Hematopoietic multipotent progenitor cell treated with erythropoietin and hydrocortisone succinate and interleukin-3 and kit ligand, for 6 days (in vitro differentiated cells): ENCODE measurements at places on chromosomes 6 and 20.

- no peak for DNase-seq
Observed at GRCh38 chr6:20327141-20327540, 74.5 kb upstream of the E2F3 start.

DNA sequence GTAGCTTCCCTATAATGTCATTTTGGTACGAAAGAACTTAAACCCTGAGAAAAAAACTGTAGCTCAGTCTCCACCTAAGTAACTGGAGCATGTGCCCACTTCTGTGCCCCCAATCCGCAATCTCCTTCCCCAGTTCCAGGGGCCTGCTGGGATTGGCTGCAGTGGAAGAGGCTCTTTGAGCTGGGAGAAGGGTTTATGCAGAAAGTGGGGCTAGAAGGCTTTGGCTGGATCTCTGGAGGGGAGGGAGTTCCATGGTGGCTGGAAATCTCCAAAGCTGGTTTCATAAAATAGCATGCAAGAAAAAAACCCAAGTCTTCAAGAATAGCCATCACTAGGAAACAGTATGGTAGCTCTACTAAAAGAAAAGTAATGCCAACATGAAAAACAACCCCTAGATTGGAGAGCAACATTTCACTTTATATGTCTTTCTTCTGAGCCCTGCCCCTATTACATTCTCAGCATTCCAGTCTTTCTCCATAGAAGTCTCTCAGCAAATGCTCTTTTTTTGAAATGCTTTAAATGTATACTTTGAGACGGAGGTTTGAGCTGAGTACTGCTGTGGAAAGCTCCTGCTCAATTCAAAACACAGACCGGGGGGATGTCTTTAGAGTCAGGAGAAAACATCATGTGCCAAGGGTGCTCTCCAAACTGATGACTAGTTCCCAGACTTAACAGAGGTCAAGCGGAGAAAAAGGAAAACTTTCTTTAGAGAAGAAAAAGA is 36.0 kb upstream of the FOXO3 start:
- no peak for DNase-seq

GRCh38 chr6:31419842-31420241 is 16.4 kb downstream of the MICA start:
- no peak for DNase-seq

DNA sequence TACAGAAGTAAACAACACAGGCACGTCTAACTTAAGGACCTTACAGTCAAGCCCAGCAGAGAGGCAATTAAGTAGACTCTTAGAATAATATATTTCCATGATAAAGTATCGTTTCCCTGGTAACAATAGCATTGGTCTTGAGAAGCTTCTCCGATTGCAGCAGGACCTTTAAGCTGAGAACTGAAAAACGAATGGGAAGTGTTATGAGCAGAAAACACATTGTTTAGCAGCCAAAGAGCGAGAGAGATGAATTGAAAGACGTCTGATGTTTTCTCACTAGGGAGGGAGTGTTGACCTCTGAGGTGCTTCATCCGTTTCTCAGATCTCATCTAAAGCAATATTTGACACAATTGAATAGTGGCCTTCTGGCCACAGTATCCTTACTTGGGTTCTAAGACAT is 855 bp downstream of the BYSL start:
- no peak for DNase-seq

DNA sequence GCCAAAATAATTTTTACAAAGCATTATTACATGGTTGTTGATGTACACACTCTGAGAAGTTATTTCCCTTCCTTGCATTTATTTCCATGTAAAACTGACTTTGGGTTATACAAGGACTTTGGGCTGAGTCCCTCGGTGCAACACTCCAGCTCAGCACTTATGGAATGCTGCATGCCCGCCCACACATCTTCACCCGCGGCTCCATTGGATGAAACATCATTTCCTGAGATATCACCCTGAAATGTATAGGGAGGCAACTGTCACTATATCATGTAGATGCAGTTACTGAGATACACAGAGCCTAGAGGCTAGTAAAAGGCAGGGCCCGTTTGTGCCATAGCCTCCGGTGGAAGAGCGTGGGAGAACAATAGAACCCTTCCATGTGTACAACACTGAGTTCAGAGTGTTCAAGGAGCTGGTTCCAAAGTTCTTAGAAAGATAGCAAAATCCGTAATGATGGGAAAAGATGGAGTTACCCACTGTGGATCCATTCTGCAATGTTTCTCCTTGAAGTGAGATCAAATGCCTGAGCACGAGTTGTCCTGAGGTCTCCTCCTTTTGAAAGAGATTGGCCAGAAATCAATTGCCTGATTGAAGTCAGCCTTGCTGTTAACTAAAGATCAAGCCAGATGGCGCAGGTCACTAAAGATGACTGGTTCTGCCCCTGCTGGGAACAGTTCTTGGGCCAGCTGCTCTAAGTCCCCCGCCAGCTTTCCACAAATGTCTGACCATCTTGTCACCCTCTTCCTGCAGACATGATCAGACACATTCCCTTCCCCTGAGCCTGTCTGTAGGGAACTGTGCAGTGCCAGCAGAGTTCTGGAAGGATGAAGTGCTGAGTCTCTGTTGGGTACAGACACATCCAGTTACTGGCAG is 100.9 kb upstream of the IYD start:
- no peak for DNase-seq

- peak; percentile 25 for DNase-seq
Observed at GRCh38 chr6:144475411-144475810, 190.3 kb downstream of the UTRN start.

- DNase-seq, result no peak
Observed at GRCh38 chr6:54802775-54803634, 43.6 kb upstream of the FAM83B start.

DNA sequence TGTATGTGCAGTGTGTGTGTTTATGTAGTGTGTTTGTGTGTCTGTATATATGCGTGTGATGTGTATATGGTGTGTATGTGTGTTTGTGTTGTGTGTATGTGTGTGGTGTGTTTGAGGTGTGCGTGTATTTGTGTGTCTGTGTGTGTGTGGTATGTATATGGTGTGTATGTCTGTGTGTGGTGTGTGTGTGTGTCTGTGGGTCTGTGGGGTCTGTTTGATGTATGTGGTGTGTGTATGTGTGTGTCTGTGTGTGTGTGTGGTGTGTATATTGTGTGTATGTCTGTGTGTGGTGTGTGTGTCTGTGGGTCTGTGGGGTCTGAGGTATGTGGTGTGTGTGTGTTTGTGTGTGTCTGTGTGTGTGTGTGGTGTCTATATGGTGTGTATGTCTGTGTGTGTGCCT is 10.8 kb upstream of the MYT1 start:
- no peak for DNase-seq

DNA sequence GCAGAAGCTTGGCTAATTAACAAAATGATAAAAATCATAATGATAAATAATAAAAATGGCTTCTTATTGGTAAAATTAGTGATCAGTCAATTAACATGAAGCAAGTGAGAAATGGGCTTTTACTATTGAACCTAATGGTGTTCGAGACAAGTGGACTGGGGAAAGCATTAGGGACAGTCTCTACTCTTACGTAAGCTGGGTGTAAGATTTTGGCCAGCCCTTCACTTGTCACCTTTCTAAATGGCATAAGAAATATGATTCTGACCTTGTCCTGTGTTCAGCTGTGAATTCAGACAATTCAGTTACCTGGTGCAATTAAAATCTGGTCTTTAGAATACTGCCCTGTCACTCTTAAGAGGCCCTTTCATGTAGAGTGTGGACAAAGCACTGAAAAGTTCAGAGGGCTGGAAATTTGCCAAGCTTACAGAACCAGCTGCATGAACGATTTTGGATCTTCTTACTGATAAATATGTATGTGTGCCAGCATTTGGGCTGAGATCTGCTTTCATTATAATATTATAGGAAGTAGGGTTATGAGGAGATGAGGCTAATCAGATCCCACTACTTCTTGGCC is 115.9 kb downstream of the QRSL1 start:
- DNase-seq, result peak; percentile 4

DNA sequence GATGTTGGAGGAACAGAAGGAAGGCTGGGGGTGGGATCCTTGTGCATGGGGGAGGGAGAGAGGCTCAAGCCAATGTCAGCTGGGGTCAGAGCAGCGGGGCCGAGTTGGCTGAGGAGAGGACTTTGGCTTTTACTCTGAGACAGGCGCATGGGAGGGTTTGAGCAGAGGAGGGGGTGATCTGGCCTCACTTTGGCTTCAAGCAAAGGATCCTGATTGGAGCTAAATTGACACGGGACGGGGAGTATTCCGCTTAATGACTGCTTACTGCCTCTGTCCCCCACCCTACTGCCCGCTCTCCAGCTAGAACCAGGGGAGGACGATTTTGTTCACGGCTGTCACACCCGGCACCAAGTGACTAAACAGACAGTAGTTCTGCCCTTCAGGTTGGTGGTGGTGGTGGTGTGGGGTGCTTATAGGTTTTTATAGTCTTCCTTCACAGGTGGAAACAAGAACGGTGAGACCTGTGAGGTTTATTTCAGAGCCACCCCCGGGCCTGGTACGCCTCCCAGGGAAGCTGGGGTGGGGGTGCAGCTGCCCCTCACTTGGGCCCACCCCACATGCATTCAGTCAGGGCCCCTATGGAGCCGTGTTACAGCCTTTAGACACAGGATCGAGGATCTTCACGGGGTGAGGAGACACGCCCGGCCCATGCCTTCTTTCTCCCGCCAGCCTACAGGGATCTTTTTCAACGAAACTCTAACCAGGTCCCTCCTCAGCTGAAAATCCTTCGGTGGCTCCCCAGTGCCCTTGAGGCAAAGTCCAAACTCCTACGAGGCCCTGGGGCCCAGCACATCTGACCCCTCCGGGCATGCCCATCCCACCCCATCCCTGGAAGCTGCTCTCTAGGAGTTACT is 1.3 kb upstream of the SNAI1 start:
- no peak for DNase-seq

GRCh38 chr6:134477991-134478635 is 160.2 kb upstream of the SGK1 start:
- no peak for DNase-seq

DNA sequence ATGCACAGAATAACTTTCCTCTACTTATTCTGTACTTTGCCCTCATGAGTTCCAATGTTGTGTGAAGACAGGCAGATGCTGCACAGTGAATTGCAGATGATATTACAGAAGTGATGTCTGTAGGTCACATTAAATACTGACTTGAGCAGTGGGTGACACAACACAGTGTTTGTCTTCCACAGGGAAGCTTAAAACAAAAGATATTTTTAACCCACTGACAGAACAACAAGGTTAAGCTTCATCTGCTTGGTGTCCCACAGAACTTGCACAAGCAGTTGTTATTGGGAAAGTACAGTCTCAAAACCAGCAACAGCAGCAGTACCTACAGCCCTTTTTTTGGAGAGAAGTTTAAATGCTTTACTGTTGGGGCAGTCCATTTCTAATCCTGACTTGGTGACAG is 10.5 kb downstream of the SUMO4 start:
- DNase-seq, result no peak
